ENCODE measurements at places on chromosomes 6 and 20.

- no peak for DNase-seq
Observed at GRCh38 chr20:42130810-42131596, 512.8 kb upstream of the CHD6 start.

DNA sequence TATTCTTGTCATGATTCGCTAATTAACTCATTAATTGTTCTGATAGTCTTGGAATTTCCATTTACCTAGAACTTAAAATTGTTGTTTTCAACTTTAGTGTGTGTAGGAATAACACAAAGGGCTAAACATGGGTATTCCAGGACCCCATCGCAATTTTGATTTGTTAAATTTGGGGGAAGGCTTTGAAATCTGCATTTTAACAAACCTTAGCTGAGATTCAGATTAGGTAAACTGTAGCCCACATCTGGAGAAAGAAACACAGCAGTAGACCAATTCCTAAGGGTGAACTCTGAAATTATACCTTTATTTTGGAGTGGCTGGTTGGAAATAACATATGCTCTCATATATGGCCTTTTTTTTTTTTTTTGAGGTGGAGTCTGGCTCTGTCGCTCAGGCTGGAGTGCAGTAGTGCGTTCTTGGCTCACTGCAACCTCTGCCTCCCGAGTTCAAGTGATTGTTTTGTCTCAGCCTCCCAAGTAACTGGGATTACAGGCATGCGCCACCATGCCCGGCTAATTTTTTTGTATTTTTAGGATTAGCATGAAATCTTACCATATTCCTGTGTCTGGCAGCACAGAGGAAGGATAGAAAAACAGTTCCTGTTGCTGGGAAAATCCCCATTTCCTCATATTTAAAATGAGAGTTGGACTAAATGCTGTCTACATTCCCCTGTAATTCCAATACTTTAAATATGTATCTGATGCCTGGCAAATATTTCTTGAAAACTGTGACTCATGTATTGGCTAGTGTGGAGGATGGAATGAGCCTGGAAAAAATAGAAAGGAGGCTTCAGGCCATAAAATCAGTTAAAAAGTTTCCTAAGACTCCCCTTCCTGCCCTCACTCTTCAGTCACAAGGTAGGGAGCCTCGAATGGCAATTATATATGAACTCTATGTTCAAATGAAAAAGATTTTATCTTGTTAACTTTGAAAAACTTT, 96.7 kb upstream of the FAM184A start:
- DNase-seq = no peak

DNA sequence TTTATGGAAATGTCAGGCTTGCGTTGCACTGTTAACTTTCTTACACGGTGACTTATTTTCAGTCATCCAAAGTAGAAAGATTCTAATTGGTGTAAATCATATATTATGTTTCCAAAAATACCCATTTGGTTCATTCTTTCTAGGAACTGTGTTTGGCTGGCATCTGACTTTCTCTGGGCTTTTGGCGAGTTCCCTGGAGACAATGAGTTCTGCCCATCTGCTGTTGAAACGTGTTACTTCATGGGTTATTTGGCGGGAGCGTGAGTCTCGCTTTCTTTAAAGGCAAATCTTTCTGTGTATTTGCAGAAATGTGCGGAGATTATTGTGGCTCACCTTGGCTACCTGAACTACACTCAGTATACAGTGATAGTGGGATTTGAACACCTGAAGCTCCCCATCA, 29.5 kb downstream of the TMEM181 start:
- DNase-seq = no peak

DNA sequence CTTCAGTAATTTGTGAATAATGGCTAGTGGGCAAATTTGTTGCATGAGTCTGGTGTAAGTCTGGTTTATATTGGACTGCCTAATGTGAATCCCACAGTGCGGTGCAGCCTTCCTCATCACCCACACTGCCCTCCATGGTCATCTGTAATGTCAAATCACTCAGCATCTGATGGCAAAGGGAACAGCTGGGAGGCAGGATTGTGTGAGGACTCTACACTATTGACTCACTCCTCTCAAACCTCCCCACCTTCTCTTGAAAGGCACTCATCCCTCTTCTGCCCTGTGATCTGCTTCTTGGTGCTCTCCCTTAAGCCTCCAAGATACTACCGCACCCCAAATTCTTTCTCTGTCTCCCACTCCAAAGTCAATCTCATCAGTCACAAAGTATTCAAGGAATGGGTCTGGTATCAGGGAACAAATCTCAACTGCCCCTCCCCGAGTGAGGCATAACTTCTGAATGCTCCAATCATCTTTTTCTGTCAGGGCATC, 146.0 kb upstream of the BEND6 start:
- no peak for DNase-seq

- DNase-seq = no peak
Observed at GRCh38 chr6:41871691-41872090, 23.5 kb downstream of the USP49 start.
